ENCODE measurements at places on chromosomes 5 and 9.

DNA sequence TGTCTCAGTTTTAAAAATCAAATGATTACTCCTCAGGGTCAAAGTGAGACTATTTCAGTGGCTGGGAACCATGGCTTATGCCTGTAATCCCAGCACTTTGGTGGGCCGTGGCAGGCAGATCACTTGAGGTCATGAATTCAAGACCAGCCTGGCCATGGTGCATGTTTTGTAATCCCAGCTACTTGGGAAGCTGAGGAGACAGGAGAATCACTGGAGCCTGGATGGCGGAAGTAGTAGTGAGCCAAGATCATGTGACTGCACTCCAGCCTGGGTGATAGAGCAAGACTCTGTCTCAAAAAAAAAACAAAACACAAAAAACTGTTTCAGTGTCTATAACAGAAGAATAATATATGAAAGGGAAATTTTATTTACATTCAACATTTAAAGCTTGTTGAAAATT, 182.9 kb downstream of the ARHGEF28 start:
- DNase-seq: no peak

DNA sequence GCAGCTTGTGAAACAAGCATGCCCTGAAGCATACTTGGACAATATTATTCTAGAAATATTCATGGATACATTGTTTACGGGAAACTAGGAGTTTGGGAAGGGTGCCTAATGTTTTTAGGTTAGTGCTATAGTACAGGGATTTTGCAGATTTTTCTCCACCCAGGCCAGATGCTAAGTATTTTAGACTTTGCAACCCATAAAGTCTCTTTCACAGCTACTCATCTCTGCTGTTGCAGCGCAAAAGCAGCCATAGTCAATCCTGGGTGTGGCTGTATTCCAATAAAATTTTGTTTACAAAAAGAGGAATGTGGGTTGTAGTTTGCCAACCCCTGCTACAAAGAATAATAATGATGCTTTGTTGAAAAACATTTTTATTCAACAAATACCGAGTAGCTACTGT, 106.2 kb downstream of the CEMIP2 start:
- DNase-seq: no peak

DNA sequence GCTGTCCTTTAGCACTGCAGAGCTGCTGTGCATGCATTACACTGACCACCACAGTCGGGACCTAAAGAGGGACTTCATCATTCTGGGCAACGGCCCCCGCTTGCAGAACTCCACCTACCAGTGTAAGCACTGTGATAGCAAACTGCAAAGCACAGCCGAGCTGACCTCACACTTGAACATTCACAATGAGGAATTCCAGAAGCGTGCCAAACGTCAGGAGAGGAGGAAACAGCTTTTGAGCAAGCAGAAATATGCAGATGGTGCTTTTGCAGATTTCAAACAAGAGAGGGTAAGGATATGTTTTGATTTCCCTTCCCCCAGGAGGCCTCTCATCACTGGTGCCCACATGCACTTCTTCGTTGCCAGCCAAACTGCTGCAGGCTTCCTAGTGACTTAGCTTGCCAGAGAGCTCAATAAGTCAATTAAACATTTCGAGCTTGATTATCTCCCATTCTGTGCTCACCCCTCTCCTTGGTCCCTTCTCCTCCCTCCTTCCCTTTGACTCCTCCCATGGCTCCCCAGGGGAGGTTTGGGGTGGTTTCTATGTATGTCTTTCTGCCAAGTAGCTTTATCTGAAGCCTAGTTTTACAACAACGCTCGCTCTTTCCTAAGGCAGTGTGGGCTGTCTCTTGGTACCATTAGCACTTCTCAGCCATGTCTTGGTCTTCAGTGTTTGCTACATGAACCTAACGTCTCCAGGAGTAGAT, 66.7 kb downstream of the ZNF462 start:
- DNase-seq: no peak

DNA sequence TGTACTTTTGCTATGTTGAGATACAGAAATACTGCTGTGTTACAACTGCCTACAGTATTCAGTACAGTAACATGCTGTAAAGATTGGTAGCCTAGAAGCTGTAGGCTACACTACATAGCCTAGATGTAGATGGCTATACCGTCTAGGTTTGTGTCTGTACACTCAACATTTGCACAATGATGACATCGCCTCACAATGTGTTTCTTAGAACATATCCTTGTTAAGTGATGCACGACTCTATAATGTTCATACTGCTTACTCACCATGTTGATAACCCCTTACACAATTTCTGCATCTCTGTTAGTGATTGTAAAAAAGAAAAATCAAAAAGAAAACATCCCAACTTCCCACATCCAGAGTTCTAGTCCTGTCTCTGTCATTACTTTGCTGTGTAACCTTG, 450.0 kb downstream of the CCDC171 start:
- no peak for DNase-seq

GRCh38 chr9:126647585-126648411, 34.1 kb downstream of the LMX1B start:
- no peak for DNase-seq

GRCh38 chr5:176535664-176536131, 1.5 kb downstream of the RNF44 start:
- DNase-seq: no peak

- DNase-seq: no peak
Measured at GRCh38 chr5:8057769-8058168, 188.8 kb downstream of the MTRR start.

DNA sequence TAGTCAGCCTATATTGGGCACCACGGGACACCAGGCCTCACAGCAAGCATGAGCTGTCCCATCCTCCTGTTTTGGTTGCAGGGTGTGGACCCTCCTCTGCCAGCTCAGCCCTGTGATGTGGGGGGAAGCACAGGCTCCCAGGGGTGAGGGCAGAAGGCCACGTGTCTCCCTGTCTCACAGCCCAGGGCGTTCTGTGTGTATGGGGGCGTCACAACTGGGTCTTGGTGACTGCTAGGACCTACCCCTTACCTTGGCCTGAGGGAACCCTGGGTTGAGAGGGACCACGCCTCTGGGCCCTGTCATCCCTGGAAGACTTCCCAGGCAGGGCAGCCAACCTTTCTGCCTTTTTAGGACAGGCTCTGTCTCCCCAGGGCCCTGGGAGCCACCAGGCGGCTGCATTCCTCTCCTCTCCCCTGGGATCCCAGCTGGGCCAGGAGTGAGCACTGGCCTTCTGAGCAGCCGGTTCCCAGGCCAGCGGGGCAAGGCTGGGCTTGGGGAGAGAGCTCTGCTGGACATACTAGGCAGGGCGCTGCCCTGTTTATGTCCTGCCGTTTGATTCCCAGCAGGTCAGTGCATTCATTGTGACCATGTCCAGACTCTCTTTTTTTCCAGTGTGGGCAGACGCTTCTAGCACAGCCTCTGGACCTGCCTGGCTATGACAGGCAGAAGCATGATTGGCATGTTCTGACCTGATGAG, 97.4 kb downstream of the DAB2IP start:
- DNase-seq: no peak

DNA sequence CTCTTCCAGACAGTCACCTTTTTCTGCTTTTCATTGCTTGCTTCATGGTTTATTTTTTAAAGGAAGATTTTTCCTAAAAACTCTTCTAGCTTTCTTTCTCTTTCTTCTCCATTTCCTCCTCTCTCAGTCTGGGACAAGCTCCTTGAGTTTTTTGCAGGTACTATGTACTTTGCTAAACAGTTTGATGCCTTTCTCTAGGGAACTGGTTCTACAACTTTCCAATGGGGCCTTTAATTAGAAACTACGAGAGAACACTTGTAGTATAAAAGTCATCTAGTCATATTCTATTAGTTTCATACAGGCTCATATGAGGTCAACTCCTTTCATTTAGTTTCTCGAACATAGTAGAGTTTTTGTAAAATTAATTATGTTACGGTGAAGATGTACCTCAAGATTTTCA, 189.6 kb downstream of the DOCK8 start:
- DNase-seq: no peak

- no peak for DNase-seq
Measured at GRCh38 chr9:113463418-113464285, at the start of gene RGS3. RGS3 (plus strand) TSS chr9:113463727; CDS start chr9:113463803, 76 bp downstream.

- no peak for DNase-seq
Measured at GRCh38 chr5:158194561-158194976, 335.6 kb upstream of the CLINT1 start.

DNA sequence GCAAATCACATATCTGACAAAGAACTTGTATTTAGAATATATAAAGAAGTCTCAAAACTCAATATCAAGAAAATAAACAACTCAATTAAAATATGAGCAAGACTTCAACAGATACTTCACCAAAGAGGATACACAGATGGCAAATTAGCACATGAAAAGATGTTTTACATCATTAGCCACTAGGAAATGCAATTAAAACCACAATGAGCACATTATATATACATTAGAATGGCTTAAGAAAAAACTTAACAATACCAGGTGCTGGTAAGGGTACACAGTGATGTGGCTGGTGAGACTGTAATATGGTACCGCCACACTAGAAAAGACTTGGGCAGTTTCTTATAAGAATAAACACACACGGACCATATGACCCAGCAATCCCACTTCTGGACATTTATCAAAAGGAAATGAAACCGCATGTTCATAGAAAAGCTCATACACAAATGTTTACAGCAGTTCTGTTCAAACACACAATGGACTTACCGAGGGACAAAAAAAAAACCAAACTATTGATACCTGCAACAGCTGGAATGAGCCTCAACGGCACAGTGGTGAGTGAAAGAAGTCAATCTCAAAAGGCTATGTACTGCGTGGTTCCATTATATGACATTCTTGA, 27.6 kb downstream of the SEMA4D start:
- DNase-seq: no peak

- DNase-seq: no peak
Measured at GRCh38 chr9:71036501-71036900, 84.9 kb downstream of the TRPM3 start.

DNA sequence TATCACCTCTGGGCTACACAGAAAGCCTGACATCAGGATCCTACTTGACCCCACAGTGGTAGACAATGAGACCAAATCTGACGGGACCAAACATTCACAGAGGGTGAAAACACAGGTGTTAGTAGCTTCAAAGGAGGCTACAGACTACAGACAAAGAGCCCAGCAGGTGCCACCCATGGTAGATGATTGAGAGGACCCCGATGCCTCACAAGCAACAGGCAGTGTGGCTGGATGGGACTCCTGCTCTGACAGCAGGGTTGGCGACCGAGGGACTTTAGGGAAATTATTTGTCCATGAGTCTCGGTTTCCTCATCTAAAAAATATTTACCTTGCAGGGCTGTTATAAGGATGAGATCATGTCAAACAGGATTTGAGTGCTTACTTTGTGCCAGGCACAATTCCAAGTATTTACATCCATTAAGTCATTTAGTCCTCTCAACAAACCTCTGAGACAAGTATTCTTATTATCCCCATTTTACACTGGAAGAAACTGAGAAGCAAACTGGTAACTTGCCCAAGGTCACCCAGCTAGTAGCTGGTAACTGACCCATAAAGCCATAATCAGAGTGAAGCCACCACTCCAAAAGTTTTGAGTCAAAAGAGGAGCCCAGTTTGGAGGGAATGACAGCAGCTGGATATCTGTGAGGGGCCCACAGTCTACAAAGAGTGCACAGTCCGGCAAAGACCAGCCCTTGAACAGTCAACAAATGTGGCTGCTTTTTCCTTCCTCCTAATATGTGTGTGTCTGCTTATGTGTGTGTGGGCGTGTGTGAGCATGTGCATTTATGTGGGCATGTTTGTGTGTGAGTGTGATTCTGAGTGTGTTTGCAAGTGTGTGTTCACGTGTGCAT, 502.0 kb downstream of the BNC2 start:
- no peak for DNase-seq

GRCh38 chr5:87570366-87570765, 157.6 kb upstream of the CCNH start:
- no peak for DNase-seq

DNA sequence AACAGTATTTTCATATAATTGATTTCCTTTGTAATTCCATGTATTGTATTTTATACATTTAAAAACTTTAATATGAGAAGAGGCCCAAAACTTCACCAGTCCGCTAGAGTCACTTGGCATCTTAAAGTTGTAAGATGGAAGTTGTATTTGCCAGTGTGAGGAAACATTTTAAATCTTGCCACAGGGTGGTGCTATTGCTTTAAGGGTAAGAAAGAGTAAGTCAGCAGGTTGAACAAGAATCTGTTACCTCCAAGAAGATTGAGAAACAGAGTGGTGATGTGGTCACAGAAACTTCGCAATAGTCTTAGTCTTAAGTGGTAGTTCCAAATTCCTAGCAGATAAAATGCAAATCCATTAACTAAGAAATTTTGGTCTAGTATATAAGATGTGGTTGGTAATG, 39.8 kb upstream of the RANBP6 start:
- DNase-seq: no peak

DNA sequence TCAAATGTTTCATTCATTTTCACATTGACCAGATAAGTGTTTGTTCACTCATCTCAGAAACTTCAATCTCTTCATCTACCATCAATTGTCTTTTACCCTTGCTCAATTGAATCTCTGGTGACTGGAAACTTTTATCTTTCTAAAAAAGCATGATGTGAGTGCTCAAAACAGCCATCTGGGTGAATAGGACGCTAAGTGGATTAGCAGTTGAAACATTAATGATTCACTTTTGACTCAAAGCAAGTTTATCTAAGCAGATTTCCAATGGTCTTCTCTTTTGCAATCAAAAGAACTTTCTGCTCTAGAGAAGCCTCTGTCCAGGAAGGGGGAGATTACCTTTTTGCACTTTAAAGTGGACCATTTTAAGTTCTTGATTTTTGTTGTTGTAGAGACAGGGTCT, 22.2 kb downstream of the KLF4 start:
- DNase-seq: no peak

DNA sequence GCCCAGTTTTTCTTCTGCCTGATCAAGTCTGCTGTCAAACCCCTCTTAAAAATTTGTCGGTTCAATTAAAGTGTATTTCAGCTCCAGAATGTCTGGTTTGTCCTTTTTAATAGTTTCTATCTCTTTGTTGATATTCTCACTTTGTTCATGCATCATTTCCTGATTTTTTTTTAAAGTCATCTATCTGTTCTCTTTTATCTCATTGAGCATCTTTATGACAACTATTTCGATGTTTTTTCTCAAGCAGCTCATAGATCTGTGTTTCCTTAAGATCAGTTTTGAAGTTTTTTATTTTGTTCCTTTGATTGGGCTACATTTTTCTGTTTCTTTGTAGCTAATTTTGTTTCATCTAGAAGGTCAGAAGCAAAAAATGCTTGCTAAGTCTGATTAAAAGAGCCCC, 53.7 kb downstream of the FGD3 start:
- DNase-seq: no peak

- no peak for DNase-seq
Measured at GRCh38 chr5:1343931-1344901, 683 bp downstream of the CLPTM1L start.

GRCh38 chr9:77807281-77807683, 159.2 kb upstream of the GNA14 start:
- DNase-seq: no peak

DNA sequence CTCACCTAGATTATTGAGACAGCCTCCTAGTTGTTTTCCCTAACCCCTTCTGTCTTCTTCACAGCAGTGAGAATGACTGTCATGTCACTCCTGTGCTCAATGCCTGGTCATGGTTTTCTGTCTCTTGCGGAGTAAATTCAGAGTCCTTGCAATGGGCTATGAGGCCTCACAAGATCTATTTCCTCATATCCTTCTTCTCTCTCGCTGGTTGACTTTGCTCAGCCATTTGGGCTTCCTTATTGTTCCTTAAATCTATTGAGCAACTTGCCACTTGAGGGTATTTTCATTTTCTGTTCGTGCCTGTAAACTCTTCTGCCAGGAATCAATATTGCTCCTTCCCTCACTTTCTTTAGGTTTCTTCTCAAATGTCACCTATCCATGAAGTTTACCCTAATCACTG, 9.0 kb downstream of the PPP3R2 start:
- DNase-seq: no peak

Data from C1 segment of cervical spinal cord (tissue), 14 donors.